SJSA1 (cell line): ENCODE measurements at places on chromosomes 2 and 18.

GRCh38 chr2:160977376-160977775 is 182.9 kb upstream of the TANK start:
- no peak for DNase-seq

DNA sequence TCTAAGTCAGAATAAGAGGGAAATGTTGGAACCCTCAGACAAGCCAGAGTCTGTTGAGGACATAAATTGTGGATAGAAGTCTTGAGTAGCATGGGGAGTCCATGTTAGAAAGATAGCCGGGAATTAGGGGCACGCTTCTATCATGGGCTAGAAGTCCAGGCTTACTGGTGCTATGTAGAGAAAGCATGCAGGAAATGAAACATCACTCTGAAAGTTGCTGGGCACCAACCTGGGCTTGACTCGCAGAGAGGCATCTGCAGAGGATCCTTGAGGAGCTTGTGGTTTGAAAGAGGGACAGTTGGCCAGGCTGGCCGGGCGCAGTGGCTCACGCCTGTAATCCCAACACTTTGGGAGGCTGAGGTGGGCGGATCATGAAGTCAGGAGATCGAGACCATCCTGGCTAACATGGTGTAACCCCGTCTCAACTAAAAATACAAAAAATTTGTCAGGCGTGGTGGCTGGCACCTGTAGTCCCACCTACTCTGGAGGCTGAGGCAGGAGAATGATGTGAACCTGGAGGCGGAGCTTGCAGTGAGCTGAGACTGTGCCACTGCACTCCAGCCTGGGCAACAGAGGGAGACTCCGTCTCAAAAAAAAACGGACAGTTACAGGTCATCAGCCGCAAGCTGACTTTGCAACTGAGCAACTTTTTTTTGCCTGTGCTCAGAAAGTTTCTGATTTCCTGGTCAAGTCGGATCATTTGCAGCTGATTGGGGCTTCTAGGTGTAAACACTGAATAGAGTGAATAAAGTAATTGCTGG is 24.9 kb downstream of the CERS6 start:
- no peak for DNase-seq

GRCh38 chr2:233323851-233324250 is 16.2 kb downstream of the SAG start:
- DNase-seq = no peak

DNA sequence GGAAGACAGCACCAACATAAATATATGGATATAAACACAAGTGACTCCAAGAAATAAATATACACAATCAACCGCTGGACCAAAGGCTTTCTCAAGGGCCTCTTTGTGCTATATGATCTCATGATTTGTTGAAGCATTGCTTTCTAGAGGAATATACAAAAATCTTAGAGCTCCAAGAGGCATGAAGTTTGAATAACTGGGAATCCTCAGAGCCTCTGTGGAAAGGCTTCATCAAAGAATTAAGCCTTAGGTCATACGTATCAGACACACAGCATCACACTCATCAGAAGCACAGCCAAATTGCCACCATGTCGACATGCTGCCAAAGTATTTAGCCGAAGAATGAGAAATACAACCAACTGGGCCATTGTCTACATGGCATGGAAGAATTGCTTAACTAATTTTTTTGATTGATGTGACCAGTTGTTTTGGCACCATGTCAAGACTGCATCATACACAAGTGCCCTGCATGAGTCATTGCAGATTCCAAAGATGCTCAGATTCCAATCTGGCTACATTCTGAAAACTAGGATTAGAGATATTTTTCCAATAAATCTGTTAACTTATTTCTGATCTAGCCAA is 860.6 kb upstream of the ZEB2 start:
- peak; percentile 7 for DNase-seq

DNA sequence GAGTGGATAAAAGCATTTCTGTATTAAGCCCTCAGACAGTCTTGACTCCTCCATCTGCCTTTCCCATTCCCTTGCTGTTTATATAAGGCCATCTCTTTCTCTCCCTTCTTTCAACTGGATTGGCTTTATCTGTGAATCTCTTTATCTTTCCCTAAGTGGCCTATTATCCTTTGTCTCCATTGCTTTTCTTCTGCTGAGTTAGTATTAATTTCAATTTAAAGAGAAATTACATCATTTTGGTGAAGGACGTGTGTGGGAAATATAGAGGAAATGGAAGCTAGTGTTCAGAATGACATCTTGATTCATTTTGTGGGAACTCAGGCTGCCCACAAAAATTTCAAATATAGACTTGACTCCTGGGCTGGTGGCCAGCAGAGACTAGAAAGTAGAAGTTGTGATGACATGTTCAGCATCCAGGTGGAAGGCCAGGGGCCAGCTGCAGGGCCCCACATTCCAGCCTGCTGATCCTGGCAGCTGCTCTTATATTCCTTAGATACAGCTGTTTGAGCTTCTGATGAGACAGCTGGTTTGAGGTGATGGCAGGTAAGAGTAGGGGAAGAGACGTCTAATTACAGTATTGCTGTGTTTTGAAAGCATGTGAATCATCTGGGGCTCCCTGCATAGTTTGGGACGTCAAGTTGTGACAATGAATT is 52.3 kb downstream of the DIS3L2 start:
- DNase-seq = peak; percentile 70

- no peak for DNase-seq
Measured at GRCh38 chr2:11050565-11050964, 104.7 kb upstream of the SLC66A3 start.

DNA sequence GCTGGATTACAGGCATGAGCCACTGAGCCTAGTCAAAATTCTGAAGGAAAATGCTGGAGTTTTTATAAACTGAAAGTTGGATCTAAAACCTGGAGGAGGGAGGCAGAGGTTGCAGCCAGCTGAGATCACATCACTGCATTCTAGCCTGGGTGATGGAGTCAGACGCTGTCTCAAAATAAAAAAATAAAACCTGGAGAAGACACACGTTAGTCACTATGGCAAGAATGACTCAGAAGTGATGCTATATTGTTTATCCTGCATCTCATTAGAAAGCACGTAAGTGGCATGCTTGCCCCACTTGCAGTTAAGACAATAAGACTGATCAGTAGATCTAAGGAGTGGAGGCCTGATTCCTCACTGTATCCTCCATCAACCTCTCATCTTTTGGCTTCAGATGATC is 106.6 kb upstream of the STON1 start:
- peak; percentile 53 for DNase-seq

GRCh38 chr2:42113452-42113851 is 55.7 kb upstream of the EML4 start:
- DNase-seq = no peak

GRCh38 chr2:85132397-85132796 is 795 bp upstream of the TCF7L1 start:
- DNase-seq = no peak

GRCh38 chr18:56036741-56037140 is 448.7 kb upstream of the TCF4 start:
- no peak for DNase-seq

GRCh38 chr2:216657086-216657855 is 24.1 kb downstream of the IGFBP2 start:
- no peak for DNase-seq

GRCh38 chr2:196697825-196698224 is 58.3 kb downstream of the CCDC150 start:
- no peak for DNase-seq

DNA sequence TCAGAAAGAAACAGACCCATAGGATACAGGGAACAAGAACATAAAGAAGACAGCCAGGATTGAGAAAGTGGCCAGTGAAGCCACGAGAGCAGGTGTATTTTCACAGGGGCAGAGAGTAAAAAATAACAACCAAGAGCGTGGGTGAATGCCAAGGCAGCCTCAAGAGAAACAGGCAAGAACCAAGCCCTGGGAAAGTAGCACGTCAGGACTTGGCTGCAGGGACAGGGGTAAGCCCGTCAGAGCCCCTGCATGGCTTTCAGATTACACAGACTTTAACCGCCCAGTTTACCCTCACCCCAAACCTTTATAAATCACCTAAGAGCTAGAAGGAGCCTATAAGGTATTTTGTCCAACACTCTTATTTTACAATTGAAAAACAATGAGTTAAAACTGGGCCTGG is 43.7 kb downstream of the ARL4C start:
- DNase-seq = no peak

- DNase-seq = no peak
Measured at GRCh38 chr2:172261292-172261691, 158.6 kb upstream of the DLX2 start.

DNA sequence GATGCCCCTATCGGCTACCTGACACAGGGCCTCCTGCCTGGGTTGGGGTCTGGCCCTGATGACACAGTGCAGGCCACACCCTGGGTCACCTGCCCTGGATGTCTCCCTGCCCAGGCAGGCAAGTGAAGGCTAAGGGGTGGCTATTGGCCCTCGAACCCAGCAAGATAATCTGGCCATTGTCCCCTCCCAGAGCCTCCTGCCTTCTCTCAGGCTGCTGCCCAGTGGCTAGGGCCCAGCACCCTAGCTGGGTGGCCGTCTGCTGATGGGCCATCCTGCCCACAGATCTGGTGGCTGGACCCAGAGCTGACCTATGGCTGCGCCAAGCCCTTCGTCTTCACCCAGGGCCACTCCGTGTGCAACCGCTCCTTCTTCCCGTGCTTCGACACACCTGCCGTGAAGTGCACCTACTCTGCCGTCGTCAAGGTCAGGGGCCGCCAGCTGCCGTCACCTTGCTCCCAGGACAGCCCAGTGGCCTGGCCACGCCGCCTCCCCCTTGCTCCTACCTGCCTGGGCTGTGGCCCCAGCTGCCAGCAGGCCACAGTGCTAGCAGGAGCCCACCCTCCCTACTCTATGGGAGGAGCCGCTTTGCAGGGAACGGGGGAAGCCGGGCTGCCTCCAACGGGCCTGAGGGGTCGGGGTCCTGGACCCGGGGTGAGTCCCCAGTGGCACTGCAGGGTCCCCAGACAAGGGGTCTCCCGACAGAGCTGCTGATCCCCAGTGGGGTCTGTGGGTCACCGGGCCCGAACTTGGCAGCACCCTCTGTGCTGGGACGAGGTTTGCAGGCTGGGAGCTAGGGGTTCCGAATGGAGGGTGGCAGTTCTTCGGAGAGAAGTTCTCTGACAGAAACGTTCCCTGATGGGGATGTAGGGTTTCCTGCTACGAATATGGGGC is 4.1 kb downstream of the RNPEPL1 start:
- DNase-seq = no peak

- peak; percentile 96 for DNase-seq
Measured at GRCh38 chr2:45938649-45939511, 287.4 kb downstream of the PRKCE start.

DNA sequence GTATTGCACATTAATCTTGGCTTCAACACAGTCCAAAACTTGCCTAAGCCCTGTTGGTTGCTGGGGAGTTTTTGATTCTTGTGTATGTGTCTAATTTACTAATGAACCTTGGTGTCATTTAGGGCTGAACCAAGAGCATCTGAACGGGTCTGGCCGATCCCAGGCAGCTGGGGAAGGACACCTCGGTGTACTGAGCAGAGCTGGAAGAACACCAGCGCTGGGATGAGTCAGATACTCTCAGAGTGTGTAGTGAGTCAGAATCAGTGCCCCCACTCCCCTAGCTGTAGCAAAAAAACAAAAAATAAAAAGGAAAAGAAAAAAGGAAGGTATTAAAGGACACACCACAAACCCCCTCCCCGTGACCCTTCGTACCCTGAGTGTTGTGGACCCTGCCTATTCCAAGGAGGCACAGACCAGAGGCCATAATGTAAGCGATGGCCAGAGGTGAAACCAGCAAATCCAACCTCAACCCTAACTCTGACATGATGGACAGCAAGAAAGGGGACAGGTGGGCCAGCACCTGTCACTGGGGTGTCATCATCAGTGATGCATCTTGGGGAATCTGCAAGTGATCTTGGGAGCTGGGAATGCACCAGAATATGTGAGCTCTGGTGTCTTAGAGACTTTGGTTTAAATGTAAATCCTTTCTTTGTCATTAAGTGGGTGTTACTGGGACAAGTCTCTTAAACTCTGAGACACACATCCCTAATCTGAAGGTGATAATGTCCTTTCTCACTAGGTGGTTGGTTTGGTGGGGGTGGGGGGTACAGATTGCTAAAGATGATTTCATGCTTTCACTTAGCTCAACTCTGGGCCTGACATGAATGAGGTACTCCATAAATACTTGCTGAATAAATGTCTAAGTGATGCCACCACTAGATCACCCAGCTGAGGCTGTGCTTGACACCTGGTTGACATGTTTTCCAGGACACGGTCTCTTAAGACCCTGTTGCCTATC is 34.2 kb upstream of the NCOA1 start:
- peak; percentile 52 for DNase-seq

GRCh38 chr18:50633992-50634391 is 74.1 kb downstream of the MAPK4 start:
- no peak for DNase-seq

DNA sequence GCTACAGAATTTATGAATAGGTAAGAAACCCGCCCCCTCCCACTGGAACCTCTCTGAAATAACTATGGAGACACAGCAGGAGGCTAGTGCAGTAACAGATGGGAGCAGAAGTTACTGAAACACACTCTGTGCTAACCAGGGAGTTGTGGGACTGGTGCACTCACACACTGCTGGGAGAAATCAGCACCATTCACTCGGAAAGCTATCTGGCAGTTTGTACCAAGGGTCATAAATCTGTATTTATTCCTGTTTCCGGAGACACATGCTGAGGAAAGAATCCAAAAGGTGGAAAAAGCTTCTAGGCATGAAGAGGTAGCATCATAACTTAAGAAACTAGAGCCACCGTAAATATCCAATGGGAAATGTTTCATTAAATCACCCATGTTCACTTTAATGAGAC is 39.9 kb downstream of the TGFA start:
- DNase-seq = no peak

DNA sequence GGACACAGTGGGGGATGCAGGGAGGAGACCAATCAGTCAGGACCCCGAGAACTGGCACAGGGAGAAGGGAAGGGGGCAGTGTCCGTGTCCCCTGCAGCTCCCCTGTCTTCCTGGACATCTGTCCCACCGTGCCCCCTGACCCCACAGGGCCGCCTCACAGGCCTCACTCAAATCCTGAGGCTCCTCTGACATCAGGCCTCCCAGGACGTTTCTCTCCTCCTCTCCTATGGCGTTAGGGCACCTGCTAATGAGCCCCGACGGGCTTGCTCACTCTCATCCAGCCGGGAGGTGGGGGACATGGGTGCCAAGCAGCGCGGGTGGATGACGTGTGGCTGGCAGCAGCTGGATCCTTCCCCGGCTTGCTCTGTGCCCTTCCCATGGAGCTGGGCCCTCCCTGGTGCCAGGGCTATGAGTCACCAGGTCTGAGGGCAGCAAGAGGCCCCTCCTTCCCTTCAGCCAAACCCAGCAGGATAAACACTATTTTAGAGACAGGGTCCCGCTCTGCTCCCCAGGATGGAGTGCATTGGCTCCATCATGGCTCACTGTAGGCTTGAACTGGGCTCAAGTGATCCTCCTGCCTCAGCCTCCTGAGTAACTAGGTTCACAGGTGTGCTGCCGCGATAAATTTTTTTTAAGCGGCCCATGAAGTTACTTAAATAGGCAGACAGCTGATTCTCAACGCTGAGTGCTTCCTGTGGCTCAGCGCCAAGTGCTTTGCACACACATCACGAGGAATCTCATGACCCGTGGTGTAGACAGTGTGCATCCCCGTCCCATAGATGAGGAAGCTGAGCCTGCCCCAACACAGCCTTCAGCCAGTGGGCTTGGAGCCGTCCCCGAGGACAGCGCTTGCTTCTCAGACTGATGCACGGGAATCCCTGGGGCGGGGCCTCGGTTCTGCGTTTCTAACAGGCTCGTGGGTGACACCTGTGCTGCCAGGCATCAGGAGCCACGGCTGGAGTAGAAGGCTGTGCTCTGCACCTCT is 64.5 kb upstream of the HDAC4 start:
- peak; percentile 15 for DNase-seq
